ENCODE measurements at places on chromosomes 6 and 20. TPM values are rescaled to one million over a fixed set of nuclear protein-coding genes. Genes with fewer than 3 reads are reported as not detected.

KIF6 gene
- total RNA-seq: not detected

BYSL gene
- total RNA-seq: 16.9 TPM

- DNase-seq: peak; percentile 59
These were observed 22.5 kb upstream of the OPN5 start for GRCh38 chr6:47759364-47759763.

GRCh38 chr6:145632971-145633370 lies 102.3 kb downstream of the EPM2A start:
- DNase-seq: no peak

GRCh38 chr20:18625907-18626655 lies 38.2 kb downstream of the DTD1 start:
- DNase-seq: no peak
